ENCODE measurements at places on chromosomes 5 and 9.

GRCh38 chr5:62044989-62045388 lies 261.0 kb upstream of the KIF2A start:
- DNase-seq: no peak

DNA sequence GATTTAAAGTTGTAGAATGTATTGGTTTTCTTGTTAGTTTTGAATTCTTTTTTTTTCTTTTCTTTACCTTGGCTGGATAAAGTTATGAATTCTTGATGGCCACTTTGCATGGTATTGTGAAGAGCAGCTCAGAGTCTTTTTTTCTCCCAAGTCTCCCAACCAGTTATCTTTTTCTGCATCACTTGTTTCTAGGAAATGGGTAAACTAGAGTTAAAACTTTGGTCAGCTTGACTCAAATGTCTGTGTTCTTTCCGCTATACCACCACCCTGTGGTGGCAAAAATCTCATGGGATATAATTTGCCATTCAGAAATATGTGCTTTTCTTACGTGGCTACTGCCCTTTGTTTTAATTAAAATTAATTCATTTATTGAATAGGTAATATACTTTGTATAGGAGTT lies 113.2 kb downstream of the UNC13B start:
- DNase-seq: no peak

DNA sequence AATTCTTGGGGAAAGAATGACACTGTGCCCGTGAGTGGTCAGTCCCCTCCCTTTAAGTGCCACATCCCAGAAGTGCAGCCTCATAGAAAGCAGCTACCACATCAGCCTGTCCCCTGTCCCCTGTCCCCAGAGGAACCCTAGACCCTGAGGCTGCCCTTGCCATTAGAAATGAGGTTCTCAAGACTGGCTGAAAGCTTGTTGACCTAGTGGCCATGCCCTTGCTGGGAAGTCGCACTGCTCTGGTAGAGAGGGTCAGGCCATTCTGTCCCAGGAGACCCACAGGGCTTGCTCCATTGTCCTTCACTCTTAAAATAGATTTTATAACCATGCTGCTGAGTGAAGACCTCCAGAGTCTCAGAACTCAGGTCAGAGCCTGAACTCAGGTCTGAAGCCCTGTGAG lies 184.5 kb downstream of the RGS3 start:
- DNase-seq: no peak

- no peak for DNase-seq
Observed at GRCh38 chr9:114559830-114560513, 27.6 kb upstream of the ATP6V1G1 start.

- DNase-seq: no peak
Observed at GRCh38 chr5:157835041-157835440, 23.9 kb downstream of the CLINT1 start.

DNA sequence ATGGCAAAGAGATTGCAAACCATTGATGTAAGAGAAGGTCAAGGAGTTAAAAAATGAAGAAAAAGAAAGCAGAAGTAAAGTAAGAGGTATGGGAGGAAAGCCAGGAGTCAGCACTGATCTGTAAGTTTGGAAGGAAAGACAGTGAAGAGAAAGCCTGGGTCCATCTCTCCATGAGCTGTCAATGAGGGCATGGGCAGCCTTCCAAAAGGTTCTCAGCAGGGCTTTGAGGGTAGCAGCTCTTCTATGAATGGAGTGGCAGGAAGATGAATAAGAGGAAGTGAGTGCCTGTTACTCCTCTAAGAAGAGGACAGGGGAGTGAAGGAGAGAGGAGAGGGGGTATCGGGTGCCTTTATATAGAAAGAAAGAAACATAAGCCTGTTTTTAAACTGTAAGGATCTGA lies 97.1 kb downstream of the ADCY2 start:
- no peak for DNase-seq

GRCh38 chr9:111948951-111949350 lies 52.3 kb downstream of the UGCG start:
- DNase-seq: no peak

- DNase-seq: no peak
Observed at GRCh38 chr9:12464400-12464799, 228.8 kb upstream of the TYRP1 start.

GRCh38 chr9:136308006-136308701 lies 4.3 kb upstream of the CCDC187 start:
- no peak for DNase-seq

DNA sequence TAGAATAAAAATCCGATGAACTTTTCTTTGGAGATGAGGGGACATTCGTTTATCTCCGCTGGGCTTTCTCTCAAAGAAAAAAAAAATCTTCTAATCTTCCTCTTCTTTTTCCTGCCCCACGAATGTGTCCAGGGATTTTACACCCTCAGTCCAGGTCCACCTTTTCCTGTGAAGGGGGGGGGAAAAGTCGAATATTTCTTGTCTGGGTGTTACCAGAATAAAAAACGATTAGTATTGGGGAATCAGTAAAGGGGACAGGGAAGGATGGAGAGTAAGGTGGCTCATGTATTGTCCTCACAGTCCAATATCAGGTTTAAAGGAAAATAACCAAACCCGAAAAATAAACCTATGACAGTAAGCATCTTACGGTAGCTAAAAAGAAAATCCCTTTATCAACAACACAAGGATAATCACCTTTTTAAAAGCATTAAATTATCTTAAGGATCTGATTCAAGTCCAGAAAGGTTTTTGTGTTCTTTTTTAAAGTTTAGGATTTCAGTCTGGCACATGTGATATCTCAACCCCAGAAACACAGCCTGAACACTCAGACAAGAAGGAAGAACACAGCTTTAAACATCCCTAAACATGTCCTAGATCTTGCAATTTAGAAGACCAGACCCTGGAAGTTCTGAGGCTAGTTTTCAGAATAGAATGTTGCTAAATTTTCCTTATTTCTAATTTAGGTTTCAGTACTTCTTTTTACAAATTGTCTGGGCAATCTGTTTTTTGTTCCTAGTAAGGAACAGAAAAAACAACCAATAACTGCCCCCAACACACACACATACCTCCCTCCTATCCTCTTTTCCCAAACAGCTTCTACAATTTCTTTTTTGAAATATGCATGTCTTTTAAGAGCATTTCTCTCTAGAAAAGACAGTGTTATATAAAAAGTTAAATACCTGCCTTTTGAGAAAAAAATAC lies 1.2 kb downstream of the ZNF608 start:
- DNase-seq: no peak

GRCh38 chr9:131892902-131893500 lies 153.1 kb upstream of the RAPGEF1 start:
- no peak for DNase-seq

GRCh38 chr9:93124793-93125192 lies 9.3 kb downstream of the NINJ1 start:
- no peak for DNase-seq

DNA sequence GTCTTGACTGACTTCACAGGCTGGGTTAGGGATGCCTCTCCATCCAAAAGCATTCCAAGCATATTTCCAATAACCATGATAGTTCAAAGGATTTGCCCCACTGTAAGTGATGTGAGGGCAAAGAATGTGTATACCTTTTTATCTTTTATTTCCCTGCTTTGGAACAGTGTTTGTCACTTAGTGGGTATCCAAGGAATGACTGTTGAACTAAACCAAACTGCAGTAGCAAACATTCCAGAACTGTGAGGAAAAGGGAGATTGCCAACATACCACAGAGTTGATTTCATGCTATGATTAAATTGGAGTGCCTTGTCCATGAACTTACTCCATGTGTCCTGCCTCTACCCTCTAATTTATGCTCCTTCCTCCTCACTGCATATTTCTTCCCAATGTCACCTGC lies 400.0 kb downstream of the KIAA0825 start:
- DNase-seq: no peak

- DNase-seq: no peak
Observed at GRCh38 chr9:129803676-129804060, 684 bp downstream of the TOR1B start.

DNA sequence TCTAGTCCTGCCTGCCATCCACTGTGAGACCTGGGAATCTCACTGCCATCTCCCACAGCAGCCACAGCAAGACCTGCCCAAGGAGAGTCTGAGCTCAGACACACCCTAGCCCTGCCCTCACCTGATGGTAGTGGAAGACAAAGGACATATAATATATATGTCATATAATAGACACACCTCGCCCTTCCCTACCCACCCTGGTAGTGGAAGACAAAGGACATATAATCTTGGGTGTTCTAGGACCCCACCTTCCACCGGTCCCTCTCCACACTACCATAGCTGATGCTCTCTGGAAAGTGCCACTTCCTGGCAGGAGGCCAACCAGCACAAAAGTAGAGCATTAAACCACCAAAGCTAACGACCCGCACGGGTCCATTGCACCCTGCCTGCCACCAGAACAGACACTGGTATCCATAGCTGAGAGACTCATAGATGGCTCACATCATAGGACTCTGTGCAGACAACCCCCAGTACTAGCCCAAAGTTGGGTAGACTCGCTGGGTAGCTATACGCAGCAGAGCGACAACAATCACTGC lies 545.6 kb downstream of the CAAP1 start:
- no peak for DNase-seq

DNA sequence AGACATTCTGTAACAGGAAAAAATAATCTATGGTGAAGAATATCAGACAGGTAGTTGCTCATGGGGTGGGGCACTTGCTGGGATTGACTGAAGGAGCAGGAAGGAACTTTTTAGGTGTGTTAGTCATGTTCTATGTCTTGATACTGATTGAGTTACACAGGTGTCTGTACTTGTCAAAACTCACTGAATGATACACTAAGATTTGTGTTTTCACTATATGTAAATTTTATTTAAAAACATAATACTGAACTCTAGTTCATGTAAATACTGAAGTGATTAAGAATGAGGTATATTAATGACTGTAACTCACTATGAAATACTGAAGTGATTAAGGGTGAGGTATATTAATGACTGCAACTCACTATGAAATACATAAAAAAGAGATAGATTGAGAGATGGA lies 28.5 kb downstream of the IL6ST start:
- no peak for DNase-seq

GRCh38 chr5:83147593-83147992 lies 70.2 kb downstream of the XRCC4 start:
- no peak for DNase-seq

GRCh38 chr5:143311955-143312354 lies 91.5 kb downstream of the NR3C1 start:
- DNase-seq: no peak

DNA sequence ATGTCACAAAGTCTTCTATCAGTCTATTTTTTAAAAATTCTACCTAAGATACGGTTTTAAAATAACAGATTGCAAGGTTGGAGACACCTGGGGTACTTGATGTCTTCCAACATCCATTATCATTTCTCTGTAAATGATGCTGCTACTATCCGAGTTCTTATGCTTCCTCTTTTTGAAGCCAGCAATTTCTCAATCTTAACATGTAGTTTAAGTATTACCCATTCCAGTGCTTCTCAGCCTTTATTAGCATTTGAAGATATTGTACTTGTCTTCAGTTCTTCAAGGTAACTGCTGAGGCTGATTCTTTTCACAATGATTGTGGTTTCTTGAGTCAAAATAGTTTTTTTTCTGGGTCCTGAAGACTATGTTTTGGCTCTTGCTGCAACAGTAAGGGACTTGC lies 96.4 kb upstream of the SELENOP start:
- DNase-seq: no peak

GRCh38 chr5:6765612-6766525 lies 52.6 kb downstream of the TENT4A start:
- no peak for DNase-seq

DNA sequence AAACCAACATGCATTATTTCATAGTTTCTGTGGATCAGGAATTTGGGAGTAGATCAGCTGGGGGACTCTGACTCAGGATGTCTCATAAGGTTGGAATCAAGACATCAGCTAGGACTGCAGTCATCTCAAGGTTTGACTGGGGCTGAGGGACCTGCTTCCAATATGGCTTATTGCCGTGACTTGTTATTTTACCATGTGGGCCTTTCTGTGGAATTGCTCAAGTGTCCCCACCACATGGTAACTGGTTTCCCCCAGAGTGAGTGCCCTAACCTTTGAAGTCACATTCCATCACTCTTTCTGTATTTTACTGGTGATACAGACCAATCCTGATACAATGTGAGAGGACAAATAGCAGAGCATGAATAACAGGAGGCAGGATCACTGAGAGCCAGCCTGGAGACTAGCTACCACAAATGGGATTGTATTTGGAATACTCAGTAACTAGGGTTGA lies 70.2 kb upstream of the ELL2 start:
- DNase-seq: no peak

DNA sequence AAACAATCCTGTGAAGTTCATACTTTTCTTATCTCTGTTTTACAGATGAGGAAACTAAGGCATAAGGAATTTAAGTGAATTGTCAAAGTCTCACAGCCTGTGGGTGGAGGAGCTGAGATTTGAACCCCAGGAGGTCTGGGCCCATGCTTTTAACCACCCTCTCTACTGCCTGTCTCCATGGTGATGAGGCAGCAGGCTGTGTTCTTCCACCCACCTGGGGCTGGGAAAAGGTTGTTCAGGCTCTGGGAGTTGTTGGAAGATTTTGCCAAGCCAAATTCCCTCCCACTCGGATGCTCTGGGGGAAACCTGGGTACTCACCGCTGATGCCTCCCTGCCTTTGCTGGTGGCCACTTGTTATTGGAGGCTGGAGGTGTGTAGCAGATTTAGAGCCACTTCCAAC lies 18.3 kb upstream of the SYNPO start:
- DNase-seq: no peak

- no peak for DNase-seq
Observed at GRCh38 chr5:166786889-166787288, 1504.6 kb upstream of the WWC1 start.

DNA sequence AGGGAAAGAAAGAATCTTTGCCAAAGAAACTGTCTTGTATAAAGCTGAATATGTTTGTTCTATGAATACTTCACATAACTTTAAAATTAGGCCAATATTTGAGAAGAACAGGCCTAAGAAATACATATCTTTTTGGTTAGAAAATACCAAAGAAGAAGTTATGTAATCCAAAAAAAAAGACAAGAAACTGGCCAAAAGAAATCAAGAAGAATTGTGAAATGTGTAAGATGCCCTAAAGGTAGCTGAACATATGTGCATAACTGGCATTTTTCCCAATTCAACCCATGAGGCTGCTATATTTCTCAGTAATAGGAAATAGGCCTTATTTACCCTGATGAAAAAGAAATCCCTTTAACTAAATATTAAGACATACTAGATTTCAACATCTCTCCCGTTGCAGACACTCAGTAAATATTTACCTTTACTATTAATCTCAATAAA lies 290.0 kb downstream of the CETN3 start:
- DNase-seq: no peak

DNA sequence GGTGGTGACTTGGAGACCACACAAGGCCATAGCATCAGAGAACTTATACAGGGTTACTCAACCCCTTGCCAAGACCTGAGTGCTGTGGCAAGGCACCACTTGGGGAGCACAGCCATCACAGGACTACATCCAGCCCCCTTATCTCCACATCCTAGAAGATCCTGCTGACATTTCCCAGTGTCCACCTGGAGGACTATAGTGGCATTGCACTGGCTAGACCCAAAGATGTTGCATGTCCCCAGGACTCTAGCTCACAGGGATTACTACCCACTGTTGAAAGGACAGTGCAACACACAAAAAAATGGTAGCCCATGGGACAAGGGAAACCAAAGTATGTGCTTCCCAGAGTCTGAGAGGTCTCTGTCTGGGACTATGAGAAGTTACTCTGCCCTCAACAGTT lies 411.1 kb upstream of the NUDT12 start:
- DNase-seq: no peak
